ENCODE measurements at places on chromosomes 6 and 20.

DNA sequence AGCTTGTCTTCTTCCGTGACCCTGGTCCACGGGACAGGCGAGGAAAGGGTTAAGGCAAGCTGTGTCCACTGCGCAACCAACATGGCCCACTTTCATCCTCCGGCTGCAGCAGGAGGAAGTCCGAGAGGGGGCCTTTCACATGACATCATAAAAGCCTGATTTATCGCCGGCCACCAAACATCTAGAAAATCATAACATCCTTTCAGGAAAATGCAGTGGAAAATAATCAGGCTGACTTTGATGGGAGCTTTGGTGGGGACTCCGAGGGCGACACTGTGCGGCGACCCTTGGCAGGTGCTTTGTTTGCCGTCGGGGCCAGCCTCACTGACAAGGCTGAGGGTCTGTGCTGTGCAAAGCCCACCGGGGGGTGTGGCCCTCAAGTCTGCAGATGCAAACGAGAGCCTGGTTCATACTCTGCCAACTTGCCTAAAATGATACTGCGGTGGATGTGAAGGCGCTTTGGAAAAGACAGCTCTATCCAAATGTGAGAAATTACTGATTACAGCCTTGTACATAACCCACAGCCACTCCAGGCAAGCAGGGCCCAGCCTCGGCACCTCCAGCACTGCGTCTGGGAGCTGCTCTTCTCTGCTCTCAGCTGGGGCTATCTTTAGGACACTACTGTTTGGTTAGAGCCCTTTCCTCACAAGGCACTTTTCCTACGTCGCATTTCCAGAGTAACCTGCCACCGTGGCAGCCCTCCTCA lies 25.7 kb downstream of the FOXC1 start:
- DNase-seq: no peak

DNA sequence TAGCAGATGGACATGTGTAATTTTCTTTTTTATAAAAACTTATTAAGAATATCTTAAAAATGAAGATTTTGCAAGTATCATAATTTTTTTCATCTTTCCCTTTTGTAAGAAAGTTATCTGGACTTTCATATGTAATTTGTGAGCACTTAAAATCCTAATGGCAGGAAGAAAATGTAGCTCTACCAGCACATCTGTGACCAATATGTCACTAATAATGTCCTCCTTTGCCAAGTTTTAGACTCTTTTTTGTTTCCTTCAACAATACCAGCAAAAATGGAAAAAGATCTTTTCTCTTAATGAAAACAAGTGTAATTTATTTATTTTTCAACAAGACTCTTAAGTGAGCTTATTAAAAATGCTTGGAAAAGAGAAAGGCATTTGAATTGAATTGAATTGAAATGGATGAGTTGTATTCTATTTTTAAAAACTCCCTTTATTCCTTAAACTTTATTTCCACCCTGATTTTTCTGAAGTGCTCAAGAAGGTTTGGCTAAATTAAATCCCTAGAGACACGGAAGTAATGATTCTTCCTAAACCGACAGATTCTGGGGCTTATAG lies 110.7 kb downstream of the KIF6 start:
- DNase-seq: no peak

DNA sequence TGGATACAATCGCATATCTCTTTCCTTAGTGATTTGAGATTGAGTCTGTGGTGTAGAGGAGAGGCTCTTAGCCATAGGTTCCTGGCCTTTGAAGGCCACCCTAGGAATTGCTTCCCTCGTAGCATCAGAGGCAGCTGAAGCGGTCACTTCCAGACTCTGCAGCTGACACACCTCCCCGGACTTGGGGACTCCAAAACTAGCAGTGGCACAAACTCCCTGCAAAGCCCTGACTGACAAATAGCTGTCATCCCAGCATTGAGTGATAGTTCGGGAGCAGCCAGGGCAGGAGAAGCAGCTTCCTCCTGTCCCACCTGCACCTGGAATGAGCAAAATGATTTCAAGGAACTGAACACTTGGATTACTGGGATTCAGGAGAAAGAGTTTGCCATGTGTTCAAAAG lies 100.5 kb upstream of the QKI start:
- no peak for DNase-seq

- DNase-seq: no peak
These were observed 7.4 kb upstream of the LAMA5 start for GRCh38 chr20:62374331-62375152.

- DNase-seq: no peak
These were observed 43.2 kb downstream of the PHIP start for GRCh38 chr6:79034865-79035264.

DNA sequence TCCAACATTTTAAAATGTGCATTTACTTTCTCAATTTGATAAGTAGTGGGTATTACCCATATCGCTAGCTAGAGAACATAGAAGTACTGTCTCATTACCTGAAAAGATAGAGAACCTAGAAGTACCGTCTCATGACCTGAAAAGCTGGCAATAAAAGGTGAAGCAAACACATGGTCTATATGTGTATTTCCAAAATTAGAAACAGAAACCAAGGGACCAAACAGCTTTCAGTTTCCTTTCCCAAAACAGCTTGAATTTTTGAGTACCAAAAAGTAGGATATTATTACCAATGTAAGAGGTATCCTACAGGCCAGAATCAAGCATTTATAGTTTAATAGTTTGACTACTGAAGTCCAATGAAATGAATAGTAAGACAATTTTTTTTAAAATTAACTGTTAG lies 77.2 kb downstream of the KIF13A start:
- no peak for DNase-seq

GRCh38 chr6:82823361-82823760 lies 242.3 kb downstream of the UBE3D start:
- DNase-seq: no peak

DNA sequence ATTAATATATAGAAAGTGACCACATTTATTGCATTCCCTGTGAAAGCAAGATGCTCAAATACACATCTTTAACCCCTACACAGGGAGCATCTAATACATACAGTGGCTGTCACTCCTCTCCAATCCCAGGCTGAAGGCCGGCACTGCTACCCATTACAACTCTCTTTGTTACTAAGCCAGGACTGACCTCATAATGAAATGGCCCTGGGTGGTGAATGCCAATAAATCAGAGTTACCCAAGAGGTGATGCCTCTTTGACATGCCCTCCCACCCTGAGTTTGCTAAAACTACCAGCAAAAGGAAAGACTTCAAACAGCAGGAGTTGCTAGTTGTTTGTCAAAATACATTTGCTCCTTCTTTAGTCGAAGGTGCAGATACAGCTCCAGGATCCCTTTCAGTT lies 214.2 kb downstream of the FOXA2 start:
- no peak for DNase-seq

GRCh38 chr6:69732045-69732444 lies 64.8 kb downstream of the LMBRD1 start:
- no peak for DNase-seq

- no peak for DNase-seq
These were observed 1.9 kb downstream of the STMND1 start for GRCh38 chr6:17103715-17104114.

- DNase-seq: peak; percentile 81
These were observed 25.4 kb upstream of the TCP11 start for GRCh38 chr6:35166520-35166919.

- no peak for DNase-seq
These were observed 594.8 kb upstream of the ARID1B start for GRCh38 chr6:156182356-156182755.

- DNase-seq: no peak
These were observed 564.0 kb upstream of the AGPAT4 start for GRCh38 chr6:161837854-161838253.

DNA sequence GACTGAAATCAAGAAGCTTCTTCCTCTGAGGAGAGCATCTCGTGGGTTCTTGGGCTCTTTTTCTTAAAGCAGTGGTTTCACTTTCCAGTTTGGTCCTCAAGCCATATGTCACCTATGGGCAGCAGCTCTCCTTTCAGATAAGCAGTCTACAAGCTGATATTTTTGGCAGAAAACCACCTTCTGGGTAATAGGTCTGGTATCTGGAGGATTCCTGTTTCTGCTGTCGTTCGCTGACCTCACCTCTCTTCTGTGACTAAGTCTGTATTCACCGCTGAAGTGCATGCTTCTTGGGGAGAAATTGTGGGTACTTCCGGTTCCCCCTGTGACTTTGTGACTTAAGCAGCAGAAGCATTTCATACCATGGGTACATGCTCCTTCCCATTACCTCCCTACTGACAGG lies 193.6 kb downstream of the EDN1 start:
- DNase-seq: no peak

DNA sequence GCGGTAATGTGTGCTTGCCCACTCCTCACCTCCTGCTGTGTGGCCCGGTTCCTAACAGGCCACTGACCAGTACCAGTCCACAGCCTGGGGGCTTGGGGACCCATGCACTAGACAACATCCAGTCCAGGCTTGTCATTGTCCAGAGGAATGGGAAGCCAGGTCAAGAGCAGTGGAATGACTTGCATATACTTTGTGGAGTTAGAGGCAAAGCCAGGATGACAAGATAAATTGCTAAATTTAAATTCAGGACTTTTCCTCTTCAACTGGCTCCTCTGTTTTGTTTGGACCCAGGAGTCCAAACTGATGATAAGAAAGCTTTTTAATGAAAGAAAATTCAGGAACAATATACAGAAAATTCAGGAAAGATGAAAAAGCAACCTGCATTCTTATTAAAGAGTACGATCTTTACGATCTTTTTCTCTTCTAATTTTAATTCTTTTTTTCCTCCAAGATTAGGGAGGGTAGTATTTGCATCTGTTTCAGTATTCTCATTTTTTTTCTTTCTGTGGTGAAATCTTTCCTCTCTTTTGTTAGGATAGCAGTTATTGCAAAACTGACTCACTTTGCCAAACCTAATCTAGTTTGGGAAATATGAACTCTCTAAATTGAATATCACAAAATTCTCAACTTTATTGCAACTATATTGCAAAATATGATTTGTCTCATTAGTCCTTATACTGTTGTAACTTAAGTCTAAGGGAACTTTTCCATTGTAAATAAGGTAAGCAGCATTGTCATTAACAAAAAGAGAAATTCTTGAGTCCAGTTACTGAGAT lies 48.2 kb downstream of the DCBLD1 start:
- no peak for DNase-seq

GRCh38 chr6:26258212-26258977 lies 106.6 kb upstream of the BTN3A2 start:
- DNase-seq: no peak

- DNase-seq: no peak
These were observed 84.0 kb downstream of the TASP1 start for GRCh38 chr20:13554706-13555105.

- no peak for DNase-seq
These were observed 20.7 kb upstream of the ADGB start for GRCh38 chr6:146578054-146578453.

DNA sequence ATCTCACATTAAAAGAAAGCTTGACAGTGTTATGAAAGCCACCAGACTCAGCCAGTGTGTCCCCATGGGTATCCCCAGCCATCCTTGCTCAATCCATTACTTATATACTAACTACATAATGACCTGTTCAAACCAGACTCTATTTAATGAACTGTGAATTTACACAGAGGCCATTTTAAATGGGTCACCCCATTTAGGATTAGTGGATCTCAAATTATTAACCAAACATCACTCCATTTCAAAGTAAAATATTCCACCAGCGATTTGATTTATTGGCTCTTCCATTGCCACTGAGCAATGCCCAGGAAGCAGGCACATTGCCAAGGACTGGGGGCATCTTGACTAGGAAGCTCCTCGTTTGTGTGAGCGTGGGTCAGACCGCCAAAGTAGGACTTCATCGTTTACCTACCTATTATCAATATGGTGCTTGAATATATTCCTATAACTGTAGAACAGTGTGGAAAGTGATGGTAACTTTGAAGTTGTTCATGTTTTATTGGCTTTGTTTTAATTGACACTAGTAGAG lies 15.5 kb upstream of the NPEPL1 start:
- DNase-seq: no peak

GRCh38 chr20:18778690-18779392 lies 34.7 kb upstream of the SCP2D1 start:
- no peak for DNase-seq

DNA sequence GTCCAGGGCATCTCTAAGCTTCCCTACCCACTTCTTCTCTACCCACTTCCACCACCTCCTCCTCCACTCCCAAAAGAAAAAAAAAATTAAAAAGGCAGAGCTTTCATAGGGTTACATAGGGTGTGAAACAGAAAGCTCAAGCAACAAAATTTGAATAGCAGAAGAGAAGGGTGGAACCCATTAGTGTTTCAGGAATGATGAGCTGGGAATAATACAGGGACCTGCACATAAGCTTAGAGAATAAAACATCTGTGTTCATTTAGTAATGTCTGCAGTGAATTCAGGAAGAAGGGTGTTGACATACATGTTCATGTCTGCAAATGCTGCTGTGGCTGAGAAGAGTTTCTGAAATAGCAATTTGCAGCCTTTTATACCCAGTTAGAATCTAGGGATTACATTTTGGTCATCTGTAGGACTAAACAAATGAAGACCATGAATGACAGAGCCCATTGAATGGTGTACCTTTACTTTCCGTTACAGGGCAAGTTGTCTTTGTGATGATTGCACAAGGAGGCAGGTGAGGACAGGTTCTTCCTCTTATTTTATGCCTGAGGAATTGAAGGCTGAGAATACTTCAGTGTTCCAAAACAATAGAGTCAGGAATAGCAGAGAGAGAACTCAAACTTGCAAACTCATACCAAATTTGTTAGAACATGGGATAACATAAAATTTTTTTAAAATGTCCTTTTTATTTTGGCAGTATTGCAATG lies 975.1 kb downstream of the TFAP2A start:
- no peak for DNase-seq

DNA sequence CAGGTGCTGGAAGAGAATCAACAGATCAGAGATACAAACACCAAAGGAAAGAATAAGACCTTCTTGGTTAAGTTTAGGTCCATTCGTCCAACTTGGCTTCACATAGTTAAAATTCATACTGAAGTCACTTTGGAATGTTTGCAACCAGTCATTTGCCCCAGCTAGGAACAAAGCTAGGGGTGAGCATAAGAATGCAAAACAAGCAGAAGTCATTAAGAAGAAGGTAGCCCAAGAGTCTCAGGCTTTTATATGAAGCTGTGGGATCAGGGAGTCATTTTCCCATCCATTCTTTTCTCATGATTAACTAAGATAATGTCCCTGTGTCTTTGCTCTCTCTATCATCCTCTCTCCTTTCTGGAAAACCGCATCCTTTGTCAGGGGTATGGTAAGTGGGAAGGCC lies 51.5 kb upstream of the TMEM170B start:
- no peak for DNase-seq

DNA sequence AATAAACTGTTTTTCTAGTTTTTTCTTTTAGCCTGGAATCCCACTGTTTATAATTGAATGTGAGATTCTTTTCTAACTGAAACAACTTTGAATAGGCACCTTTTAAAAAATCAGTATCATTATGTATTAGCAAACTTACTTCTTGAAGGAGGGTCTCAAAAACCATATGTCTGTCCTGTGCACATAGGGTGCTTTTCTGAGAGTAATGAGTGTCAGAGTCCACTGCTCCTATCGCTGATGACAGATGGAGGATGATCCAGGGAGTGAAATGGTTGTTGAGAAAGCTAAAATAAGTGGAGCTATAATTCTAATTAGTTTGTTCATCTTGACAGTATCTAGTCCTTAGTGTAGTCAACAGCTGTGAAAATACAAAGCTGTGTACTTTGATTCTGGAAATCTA lies 35.8 kb downstream of the MEI4 start:
- DNase-seq: no peak

GRCh38 chr20:34949120-34949519 lies 6.5 kb downstream of the GSS start:
- no peak for DNase-seq

Measured in DMS153 (cell line).